ENCODE measurements at places on chromosomes 16 and 17. TPM values are rescaled to one million over a fixed set of nuclear protein-coding genes. Genes with fewer than 3 reads are reported as not detected.
A peak's percentile ranks its signal among the peaks of the same experiment; 100 is the strongest.

GPATCH8 gene
- 45.7 TPM for total RNA-seq

GRCh38 chr17:71260366-71260940 is 860.4 kb upstream of the SOX9 start:
- DNase-seq, result no peak

DNA sequence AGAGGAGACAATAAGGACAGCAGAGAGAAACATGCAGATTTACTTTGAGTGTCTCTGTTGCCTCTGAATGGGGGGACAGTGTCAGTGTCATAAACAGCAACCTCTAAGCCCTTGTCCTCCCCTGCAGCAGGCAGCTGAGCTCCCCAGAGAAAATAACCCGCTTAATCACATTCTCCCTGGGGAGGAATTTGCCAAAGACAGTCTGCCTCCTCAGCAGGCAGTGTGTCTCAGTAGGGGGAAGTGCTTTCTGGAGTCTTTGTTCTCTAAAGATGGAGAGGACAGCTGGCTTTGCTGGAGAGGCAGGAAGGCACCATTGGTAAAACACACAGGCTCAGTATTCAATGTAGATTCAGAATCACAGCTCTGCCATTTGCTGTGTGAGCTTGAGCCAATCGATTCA is 16.1 kb downstream of the TEKT5 start:
- no peak for DNase-seq

GRCh38 chr16:30875871-30876801 is 17.7 kb downstream of the BCL7C start:
- DNase-seq, result peak; percentile 32

DNA sequence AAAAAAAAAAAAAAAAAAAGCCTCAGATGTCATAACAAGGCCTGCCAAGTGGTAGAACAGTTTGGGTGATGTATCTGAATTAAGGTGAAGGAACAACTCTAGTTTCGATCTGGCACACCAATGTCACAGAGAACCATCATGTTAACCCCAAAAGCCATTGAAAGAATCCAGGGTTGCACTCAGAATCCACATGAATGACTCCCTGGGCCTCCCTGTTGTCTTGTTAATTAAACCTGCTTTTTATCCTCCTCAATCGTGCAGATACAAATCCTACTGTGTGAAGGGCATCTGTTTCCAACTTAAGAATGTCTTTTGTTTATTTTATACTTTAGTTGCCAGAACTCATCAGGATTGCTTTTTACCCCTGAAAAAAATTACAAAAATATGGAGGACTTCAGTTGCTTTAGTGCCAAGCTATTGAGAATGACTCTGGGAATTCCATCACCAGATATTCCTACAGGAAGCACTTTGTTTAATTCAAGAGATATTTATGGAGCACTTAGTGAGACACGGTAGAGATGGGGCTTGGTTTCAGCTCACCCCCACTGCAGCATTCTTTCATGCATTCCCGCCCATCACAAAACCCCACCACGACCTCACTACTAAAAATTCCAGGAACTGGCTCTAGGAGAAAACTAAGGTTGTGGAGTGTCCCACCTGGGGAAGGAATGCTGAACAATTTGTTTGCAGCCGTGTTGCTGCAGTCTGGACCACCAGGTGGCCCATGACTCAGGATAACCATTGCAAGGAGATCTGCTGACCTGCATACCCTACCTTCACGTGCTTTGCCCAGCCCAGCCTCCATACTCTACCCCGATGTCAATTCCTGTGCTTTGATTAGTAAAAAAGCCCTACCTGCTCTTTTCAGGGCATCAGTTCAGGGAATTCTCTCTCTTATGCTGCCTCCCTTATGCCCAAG is 63.8 kb upstream of the GPRC5B start:
- no peak for DNase-seq

All from activated CD8-positive, alpha-beta T cell treated with anti-CD3 and anti-CD28 coated beads, Interleukin-2, amount 10 ng/mL, durations not matched to agents 7 days and 5 days (primary cell).